ENCODE measurements at places on chromosomes 1 and 21.

GRCh38 chr1:1435911-1436629 lies 580 bp downstream of the VWA1 start:
- DNase-seq, result no peak

DNA sequence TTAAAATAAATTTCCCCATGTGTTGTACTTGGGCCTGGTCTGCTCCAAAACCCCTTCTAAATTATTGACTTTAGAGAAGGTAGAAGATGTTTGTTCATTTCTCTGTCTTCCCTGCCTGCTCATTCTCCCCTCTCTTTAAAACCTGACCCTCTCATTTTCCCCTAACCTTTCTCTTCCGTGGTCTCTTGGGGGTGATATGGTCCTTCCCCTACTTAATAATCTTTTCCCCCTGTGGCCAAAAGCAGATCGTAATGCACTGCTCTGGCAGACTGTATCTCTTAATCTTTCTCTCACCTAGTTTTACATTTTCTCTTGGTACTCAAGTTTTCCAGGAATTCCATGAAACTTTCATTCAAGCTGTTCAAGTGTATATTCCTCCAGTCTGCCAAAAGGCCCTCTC lies 301.7 kb downstream of the TTLL7 start:
- DNase-seq, result no peak

GRCh38 chr1:32215629-32216480 lies 6.3 kb downstream of the TMEM234 start:
- peak; percentile 65 for DNase-seq

GRCh38 chr1:37765916-37766664 lies 1.2 kb upstream of the EPHA10 start:
- DNase-seq, result no peak

- DNase-seq, result no peak
Measured at GRCh38 chr1:8374356-8374755, 56.4 kb downstream of the SLC45A1 start.

DNA sequence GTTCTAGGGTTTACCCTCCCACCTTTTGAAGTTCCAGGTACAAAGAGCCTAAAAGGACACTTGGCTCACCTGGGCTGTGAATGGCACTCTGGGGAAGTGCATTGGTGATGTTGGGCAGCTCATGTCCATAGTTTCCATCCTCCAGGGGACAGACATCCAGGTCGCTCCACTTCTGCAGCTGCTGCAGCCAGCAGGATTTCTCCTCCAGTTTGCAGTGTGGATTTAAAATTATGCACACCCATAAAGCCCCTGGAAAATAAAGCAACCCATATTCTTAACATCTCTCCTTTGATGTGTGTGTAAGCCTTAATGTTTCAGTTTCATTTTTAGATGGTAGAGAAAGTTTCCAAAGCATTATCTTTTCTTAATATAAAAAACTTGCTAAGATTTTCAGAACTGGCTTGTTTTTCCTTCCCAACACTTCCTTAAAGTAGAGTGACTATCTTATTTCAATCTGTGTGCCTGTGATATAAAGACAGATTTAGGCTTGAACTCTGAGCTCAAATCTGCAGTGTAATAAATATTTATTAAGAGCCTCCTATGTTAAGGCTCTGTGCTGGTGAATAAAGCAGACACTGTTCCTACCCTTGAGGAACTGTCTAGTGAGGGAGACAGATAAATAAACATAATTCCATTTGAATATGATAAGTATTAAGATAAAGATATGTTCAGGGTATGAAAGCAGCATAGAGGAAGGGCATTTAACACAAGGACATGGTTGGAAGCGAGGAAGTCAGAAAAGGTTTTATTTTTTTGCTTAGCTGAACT lies 39.1 kb downstream of the UROD start:
- peak; percentile 15 for DNase-seq

DNA sequence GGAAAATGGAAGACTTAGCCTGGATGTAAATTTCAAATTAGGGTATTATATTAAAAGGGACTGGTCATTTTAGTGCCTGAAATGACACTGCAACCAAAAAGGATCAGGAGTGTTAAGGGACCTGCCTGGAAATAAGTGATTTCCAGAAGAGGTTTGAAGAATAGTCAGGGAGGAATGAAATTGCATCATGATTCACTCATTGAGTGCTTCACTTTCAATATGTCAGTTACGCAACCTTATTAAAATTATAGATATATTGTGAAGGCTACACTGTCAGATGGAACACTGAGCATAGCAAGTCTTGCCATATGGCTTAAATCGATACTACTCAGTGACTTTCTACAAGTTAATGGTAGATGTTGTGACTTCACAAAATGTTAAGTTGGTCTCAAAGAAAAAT lies 275.2 kb upstream of the DPYD start:
- DNase-seq, result no peak

- no peak for DNase-seq
Measured at GRCh38 chr1:186183970-186184628, 191.0 kb downstream of the TPR start.

DNA sequence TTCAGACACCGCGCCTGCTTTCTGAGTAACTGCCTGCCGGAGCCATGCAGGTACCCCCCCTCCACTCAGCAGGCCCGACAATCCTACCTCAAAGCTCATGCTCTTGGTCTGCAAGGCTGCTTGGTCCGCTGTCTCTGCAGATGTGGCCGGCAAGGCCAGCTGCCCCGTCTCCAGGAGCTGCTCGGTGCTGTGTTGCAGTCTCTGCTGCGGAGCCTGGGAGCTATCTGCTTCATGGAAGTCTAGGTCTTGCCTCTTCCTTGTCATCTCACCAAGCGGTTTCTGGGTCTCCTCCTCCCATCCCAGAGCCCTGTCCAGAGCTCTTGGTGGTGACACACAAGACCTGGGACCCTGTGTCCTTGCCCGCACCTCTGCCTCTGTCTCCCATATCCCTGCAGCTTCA lies 24.0 kb upstream of the GNPAT start:
- DNase-seq, result no peak

GRCh38 chr1:204513117-204513716 lies 3.0 kb upstream of the MDM4 start:
- DNase-seq, result peak; percentile 80

- DNase-seq, result no peak
Measured at GRCh38 chr1:53540604-53541262, 81.5 kb downstream of the DMRTB1 start.

GRCh38 chr1:61993331-61993961 lies 201.2 kb upstream of the L1TD1 start:
- DNase-seq, result no peak

DNA sequence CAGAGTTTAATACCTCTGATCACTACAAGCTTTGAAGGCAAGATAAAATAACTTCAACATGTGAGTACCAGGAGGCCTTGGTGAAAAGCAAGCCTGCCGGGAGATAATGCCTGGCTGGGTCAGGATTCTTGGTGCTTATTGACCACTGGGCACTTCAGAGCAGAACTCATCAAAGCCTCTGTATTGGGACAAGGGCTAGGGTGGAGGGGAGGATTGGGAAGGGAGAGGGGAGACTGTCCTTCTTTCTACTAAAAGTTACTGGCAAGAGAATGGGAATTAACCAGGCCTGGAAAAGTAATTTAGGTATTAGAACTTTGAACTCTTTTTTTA lies 35.2 kb downstream of the NEK2 start:
- DNase-seq, result no peak

GRCh38 chr21:39911286-39912199 lies 44.3 kb downstream of the PCP4 start:
- DNase-seq, result no peak

- no peak for DNase-seq
Measured at GRCh38 chr1:246001142-246001836, 505.8 kb downstream of the SMYD3 start.

DNA sequence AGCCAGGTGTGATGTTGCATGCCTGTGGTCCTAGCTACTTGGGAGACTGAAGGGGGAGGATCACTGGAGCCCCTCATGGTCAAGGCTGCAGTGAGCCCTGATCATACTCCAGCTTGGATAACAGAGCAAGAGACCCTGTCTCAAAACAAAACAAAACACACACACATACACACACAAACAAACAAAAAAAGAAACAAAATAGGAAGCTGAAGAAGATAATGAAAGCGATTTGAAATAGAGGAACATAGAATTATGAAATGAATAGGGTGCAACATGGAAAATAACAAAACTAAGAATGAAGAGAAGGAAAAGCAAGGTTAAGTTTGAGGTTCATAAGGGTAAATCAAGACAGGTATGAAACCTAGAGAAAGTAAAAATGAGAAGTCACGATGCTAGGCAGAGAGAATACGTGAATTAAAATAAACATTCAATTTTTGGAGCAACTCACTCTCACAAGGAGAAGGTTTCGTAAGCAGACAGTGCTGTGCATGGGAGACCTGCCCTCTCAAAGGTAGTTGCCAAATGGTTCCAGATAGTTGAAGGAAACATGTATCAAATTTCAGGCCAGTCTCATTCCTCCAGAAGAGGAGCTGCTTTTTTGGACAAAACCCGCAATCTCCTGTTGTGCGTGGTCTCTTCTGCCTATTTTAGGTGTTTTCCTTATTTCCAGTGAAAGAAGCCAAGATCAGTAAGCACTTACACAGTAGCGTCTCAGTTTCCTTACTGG lies 3.3 kb downstream of the CD46 start:
- DNase-seq, result no peak

DNA sequence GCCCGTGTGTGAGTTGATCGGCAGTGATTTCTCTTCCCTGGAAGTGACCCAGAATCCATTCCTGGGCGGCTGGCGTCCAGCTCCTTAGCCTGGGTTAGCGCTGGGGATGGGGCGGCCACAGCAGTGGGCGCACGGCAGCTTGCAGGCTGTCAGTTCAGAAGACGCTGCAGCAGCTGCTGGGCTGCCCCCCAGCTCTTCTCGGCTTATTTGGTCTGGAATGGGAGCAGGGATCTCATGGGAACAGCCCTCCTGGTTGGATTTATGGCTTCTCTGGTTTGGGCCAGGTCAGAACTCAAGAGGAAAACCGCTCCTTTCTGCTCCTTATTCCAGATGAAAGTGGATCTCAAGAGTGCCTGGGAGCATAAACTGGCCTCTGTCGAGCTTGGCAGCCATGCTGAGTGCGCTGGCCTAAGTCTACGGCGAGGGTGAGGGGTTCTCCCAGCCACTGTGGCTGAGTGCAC lies 148.2 kb downstream of the PRDM16 start:
- DNase-seq, result no peak

DNA sequence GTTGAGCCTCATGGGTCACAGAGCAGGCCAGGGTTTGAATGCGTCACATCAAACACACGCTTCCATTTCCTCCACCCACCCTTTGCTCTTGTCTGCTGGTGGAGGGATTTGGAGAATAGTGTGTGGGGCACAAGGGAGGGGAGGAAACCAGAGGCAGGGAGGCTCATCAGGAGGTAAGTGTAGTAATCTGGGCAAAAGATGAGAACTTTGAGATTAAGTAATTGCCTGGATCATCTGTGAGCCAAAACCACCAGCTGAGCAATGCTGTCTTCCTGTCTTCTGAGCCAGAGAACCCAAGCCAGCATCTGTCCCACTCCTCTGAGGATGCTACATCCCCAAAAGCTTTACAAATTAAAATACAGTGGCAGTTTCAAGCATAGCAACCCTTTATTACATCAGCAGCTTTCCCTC lies 45.2 kb downstream of the C8B start:
- no peak for DNase-seq

- no peak for DNase-seq
Measured at GRCh38 chr1:62625415-62625814, 28.1 kb downstream of the ANGPTL3 start.

DNA sequence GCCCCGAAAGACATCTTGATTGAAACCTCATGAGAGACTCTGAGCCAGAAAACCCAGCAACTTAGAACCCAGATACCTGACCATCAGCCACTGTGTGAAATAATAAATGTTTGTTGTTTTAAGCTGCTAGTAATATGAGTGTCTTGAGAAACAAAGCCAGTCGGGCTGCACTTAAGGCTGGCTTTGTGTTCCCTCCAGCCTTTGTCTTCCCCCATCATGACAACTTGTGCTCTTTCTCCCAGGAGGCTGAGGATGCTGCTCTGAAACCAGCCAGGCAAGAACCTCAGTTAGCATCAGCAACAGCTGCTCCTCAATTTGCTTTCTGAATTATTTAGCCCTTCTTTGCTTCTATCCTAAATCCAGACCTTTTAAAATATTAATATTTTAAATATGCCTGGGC lies 78.2 kb downstream of the SLC16A1 start:
- DNase-seq, result no peak

DNA sequence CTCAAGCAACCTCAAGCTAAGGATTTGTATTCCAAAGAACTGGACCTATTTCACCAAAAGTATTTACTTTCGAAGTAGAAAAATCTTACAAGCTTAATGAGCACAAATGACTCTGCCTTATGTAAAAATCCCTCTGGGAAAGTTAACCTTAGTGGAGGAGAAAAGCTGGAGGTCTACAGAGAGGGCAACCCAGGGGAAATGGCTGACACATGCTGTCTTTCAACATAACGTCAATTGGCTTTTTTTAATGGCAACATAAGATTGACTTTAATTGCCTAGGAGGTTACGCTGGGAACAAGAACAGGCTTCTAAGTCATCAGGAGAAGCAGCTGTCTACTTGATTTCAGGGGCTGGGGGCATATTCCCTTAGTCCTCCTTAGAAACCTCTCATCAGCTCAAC lies 52.3 kb downstream of the UTP25 start:
- no peak for DNase-seq

DNA sequence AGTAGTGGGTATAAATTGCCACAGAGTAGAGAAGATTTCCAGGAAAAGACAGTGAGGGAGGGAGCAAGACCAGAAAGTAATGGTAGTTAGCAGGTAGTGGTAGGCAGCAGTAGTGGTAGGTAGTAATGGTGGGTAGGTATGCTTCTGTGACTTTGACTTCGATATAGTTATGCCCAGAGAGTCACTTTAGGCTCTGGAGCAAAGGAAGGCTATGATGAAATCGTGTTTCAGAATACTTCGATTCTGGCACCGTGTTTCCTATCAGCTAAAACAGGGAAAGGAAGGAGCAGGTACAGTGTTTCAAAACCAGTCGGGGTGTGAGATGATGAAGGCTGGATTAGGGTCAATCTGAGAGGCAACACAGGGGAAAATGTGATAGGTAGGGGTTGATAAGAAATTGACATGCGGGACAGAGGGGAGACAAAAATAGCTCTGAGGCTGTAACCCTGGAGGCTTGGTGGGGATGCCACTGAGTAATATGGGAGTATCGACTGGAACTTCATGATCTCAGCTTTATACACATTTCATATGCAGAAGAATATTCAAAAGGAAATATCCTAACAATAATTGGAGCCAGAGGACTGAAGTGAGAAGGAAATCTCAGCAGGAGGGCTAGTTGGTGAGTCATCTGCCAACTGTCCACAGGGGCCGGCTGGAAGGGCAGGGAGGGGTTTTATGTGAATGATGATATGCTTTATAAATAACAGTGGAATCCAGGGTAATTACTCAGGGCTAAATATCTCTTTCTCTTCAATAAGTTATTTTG lies 25.2 kb upstream of the TRIM45 start:
- DNase-seq, result no peak

GRCh38 chr1:167935216-167936067 lies 1.0 kb upstream of the DCAF6 start:
- peak; percentile 38 for DNase-seq

GRCh38 chr1:109184687-109185086 lies 29.0 kb upstream of the SARS1 start:
- no peak for DNase-seq

GRCh38 chr1:153957744-153958110 lies 685 bp downstream of the CRTC2 start:
- DNase-seq, result peak; percentile 59
